ENCODE measurements at places on chromosomes 7 and 10.

GRCh38 chr7:55369427-55370400 lies 4.6 kb downstream of the LANCL2 start:
- no peak for DNase-seq

GRCh38 chr7:124702385-124702784 lies 63.2 kb downstream of the GPR37 start:
- DNase-seq: no peak

GRCh38 chr7:87599336-87599735 lies 1.3 kb downstream of the ABCB1 start:
- DNase-seq: no peak

GRCh38 chr10:12237265-12238220 lies 41.6 kb downstream of the CDC123 start:
- DNase-seq: no peak

DNA sequence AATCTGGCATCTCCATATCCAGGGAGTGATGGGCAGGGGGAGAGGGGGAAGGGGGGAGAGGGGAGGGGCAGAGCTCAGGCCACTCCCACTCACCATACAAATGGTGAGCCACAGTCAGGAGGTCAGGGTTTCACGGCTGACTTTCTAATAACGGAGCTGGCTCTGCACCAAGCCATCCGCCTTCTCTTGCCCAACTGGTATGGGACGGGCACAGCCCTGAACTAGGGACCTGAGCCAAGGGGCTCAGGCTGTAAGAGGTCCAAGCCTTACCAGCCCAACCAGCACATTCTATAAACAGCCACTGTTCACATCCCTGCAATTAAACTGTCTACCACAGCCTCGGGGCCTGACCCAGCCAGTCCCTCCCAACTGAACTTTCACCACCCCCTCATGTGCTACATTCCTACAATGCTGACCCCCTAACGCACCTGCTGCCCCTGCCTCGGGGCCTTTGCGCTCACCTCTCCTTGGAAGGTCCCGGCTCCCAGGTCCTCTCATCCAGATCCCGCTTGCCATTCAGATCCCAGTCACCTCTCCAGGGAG lies 32.5 kb downstream of the RGS10 start:
- no peak for DNase-seq

DNA sequence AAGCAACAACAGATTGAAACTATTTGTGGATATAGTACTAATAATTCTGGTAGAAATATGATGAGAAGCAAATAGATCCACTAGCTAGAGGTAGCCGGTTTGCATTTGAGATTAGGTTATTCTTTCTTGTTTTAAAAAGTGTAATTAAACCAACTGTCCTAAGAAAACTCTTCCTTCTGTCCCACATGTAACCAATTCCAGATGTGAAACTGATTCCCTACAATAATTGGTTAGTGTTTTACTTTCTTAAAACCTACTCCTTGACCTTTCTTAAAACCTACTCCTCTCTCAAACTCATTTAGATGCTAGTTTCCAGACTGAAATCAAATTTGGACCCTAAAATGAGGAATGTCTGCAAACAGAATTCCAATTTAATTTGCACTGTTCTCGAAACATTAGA lies 521.5 kb downstream of the SUGCT start:
- no peak for DNase-seq

- DNase-seq: no peak
Measured at GRCh38 chr10:79097021-79097872, 28.5 kb downstream of the ZMIZ1 start.

DNA sequence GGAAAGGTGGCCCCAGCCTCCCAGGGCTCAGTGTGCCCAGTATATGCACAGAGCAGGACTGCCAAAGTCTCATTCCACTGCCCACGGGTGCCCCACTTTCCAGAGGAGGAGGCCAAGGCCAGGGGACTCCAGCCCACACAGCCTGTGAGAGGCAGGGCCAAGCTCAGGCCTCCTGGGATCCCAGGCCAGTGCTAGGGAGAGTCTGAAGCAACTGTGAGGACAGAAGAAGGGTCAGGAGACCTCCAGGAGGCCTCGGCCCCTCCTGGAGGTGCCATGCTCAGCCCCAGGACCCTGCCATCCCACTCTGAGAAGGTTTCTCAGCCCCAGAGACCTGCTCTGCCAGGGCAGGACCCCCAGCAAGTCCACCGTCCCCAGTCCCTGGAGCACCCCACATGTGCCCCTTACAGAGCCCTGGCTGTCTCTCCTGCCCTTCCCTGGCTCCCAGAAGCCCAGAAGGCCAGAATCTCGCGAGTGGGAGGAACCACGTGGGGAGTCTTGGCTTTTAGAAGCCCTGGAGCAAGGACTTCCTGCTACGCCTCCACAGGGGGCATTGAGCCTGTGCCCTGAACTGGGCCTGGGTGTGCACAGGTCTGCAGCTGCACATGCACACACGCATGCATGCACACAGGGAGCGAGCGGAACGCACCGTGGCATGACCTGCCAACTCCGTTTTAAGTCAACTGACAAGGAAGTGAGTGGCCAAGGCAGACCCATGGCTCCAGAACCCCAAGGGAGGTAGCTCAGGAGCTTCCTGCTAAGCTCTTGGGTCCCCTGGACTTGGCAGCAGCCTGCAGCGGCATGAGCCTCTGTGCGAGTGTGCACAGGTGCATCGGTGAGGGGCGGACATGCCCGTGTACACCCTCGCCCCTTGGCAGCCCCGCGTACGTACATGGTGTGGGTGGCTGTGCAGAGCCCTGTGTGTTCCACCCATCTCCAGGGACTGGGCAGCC lies 33.6 kb downstream of the ZCCHC24 start:
- DNase-seq: no peak

DNA sequence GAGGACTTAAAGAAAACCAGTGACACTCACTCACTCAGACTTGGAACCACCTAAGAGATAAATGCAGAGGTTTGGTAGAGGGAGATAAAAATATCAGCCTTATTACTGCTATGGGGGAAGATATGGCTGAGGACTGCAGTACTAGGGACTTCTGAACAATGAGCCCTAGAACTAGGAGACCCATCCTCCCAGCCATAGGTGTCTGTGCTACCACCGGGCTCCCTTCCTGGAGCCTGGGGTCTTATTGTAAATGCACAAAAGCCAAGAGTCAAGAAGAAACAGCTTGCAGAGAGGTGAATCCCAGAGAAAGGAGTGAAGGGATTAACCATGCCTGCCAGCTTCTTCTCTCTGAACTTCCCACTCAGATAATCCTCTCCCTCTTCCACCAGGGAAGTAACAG lies 108.3 kb upstream of the AKR1E2 start:
- DNase-seq: no peak

DNA sequence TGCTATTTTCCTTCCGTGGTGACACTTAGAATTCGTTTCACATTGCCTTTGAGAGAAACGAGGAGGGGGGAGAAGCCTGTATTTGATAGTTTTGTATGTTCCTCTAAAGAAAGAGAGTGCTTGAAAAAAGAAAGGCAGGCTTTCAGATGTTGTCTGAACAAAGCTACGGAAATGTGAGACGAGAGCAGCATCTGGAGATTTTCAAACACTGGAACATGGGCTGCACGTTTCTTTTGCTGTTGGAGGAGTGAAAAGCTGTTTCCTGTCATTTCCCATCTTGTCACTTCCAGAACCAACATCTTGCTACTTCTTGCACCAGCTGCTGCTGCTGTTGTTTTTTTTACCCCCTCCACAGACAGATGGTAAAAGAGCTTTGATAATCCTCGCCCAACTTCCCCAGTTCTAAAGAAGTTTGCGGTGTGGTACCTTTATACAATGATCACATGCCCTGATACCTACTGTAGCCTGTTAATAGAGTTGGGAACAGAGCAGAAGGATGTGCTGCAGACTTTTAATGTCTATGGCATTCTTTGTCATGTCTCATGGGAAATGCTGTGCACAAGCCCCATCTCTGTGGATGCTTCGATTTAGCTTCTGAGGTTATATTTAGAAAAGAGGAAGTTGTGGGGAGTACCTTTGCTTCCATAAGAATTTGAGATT lies 408.1 kb downstream of the AUTS2 start:
- DNase-seq: no peak

DNA sequence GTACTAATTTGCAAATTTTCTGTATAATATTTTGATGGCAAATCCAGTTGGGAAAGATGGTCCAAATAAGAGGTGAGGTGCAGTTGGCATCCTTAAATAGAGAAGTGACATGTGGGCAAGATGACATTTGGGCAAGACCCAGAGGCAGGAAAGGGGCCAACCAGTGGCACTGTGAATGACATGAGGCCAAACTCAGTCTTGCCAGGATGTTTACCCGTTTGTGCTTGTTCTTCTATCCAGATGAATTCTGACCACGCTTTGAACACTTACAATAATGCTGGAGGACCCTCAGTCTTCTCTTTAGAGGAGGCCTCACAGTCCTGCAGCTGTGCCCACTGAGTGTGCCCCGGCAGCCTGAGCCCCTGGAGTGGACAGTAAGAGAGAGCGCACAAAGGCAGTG lies 45.1 kb downstream of the KCNMA1 start:
- no peak for DNase-seq

DNA sequence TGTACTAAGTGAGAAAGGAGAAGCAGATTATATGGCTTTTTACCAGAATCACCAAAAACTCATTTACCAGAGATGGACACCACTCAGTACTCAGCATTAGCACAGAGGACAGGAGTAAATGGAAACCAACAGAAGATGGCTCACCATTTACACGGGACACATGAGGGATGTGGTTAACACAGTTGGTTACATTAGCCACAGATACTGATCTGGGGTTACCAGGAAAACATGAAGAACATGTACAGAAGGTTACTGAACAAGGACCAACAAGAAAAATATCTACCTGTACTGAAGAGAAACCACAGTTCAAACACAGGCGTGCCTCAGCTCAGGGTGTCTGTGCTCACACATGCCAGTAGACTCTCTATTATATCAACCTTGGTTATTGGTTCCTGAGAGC lies 1285.8 kb upstream of the SORCS1 start:
- no peak for DNase-seq

GRCh38 chr7:112346381-112347060 lies 103.7 kb upstream of the IFRD1 start:
- no peak for DNase-seq

- no peak for DNase-seq
Measured at GRCh38 chr7:22389892-22390291, 32.9 kb upstream of the RAPGEF5 start.

DNA sequence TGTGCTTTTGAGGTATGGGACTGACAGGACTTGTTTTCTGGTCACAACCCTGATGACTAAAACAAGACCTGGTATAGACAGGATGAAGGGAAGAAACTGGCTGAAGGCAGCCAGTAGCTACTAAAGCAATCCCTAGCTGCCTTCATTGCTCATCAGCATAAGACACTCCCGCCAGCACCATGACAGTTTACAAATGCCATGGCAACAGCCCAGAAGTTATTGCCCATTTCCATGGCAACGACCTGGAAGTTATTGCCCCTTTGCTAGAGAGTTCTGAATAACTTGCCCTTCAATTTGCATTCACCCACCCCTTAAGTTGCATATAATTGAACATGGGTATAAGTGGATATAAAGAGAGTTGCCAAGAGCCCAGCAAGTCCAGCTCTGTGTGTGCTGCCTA lies 169.6 kb upstream of the FAM171A1 start:
- DNase-seq: no peak

DNA sequence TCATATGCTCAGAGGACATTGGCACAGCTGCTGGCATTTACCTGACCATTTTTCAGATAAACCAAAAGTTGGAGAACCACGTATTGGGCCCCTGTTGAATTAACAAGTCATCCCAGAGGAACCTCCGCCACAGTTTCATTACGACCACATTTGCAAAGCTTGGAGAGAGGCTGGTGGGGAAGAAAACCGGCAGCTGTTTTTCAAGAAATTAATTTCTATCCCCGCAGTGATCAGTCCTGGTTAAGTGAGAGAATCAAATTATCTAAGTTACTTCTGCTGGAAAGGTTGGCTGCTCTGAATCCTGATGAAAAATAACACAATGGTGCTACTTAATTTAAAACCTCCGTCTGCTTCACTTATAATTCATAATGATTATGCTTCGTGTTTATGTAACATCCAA lies 737.1 kb upstream of the AUTS2 start:
- DNase-seq: no peak

- no peak for DNase-seq
Measured at GRCh38 chr7:44277851-44278250, 47.5 kb downstream of the CAMK2B start.

- DNase-seq: no peak
Measured at GRCh38 chr10:22699976-22700375, 14.4 kb downstream of the PIP4K2A start.

DNA sequence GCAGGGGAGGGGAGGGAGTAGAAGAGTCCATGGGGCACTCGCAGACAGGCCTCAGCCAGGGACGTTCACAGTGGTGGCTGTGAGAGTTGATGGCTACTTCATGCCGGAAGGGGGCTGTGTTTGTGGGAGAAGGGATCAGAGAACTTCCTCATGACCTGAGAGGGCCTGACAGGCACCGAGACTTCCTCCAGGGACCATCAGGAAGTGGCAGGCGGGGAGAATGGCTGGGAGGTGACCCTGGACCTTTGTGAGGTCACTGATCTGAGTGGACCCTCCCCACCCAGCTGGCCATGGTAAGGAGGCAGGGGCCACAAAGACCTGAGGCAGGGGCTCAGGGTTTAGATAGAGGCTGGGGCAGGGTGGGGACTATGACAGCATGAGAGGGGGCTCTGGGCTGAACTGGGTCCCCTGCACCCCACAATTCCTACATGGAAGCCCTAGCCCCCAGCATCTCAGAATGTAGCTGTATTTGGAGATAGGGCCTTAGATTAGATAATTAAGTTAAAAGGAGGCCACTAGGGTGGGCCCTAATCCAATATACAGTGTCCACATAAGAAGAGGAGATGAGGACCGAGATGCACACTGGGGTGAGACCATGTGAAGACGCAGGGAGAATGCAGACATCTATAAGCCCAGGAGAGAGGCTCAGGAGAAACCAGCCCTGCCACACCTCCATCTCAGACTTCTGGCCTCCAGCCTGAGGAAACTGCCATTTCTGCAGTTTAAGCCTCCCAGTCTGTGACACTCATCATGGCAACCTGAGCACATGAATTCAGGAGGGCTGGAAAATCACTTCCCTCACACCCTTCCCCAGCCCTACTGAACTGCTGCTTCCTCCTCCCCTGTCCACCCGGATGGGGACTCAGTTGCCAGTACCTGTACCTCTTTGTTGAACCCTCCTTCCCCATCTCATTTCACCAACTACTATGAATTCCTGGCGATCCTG lies 273.9 kb upstream of the ZNF32 start:
- DNase-seq: no peak

DNA sequence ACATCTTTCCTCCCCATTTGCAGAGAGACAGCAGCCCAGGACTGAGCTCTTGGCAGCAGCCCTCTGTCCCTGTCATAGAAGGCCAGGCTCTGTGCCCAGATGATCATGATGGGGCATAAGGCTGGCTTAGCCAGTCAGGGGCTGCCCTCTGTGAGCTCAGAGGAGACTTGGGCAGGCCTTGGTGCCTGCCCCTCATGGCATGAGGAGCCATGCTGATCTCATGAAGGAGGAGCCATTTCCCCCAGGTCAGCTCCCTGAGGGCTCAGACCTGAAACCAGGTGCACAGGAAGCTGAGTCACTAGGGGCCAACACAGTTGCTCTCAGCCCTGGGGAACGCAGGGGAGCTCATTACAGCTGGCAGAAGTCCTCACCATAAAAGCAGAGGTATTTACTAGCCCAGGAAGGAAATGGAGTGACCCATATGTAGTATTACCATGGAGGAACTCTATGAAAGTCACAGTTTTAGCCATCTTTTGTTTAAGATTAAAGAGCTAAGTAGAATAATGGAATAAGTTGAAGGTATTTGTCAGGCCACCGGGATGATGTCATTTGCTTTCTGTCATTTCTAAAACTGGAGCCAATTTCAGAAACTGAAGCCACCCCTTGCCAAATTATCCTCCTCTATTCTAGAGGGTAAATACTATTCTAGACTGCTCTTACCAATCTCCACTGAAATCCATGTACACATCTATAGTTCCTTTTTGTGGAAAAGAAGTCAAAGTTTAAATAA lies 362.4 kb upstream of the ZNF32 start:
- DNase-seq: no peak

- peak; percentile 41 for DNase-seq
Measured at GRCh38 chr7:87600130-87601124, at the start of gene ABCB1. TSS of gene ABCB1 (minus strand) at chr7:87600884. CDS start at chr7:87600184, 700 bp downstream.

Data from stimulated activated CD4-positive, alpha-beta T cell treated with anti-CD3 and anti-CD28 coated beads, Interleukin-2, amount 100 ng/mL, for 4 hours (primary cell).